Calu3 (cell line): ENCODE measurements at places on chromosomes 3 and 15. TPM values are rescaled to one million over a fixed set of nuclear protein-coding genes. Genes with fewer than 3 reads are reported as not detected.
A peak's percentile ranks its signal among the peaks of the same experiment; 100 is the strongest.

DNA sequence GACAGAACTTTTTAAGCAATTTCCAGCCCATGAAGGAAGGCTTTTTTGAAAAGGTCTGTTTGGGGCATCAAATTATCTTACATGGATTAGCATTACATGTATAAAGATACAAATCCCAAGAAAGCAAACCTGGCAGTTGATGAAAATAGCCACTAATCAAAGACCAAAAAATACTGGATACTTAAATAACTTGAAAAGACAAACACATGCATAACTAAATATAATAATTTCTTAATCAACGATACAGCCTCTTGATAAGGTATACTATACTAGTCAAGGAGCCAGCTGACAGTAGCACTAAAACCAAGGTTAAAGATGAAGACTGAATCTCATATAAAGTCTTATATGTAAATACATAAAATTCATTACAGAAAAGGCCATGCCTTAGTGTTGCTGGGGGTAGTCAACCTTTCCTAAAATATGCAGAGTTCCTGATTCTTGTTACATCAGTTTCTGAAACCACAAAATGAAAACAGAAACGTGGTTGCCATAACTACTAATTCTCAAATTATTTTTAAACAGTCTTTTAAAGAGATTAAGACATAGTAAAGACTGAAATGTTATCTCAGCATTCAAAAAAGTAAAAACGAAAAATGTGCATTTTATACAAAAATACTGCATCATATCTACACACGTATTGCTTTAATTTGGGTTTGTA, 2.0 kb downstream of the ANKRD28 start:
- H3K27ac ChIP-seq: peak overlapping the region; percentile 75
- H3K4me1 ChIP-seq: peaks cover 8% of the 10 kb centered on the region
- H3K27me3 ChIP-seq: no peaks in the 10 kb centered on the region
- H3K36me3 ChIP-seq: peaks cover 16% of the 10 kb centered on the region
- no peak for DNase-seq

DNA sequence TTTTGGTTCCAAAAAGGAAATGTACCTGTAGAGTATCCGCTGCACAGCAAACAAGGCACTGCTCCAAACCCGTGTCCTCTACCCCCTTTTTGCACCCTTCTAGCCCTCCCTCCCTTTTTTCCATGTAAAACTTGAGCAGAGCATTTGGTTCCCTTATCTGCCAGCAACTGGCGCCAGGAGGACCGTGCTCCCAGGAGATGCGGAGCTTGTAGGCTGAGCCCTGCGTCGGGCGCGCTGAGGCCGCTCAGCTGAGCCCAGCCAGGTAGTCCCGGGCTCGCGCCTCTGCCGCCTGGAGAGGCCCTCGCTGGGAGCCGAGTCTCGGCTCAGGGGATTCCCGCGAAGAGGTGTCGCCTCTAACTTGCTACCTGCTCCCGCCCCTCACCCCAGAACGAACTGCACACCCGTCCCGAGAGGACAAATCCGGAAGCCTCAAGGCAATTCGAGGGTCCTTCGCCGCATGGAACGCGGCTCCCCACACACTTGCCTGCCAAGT, 575 bp downstream of the TRPM7 start:
- peaks cover 34% of the 10 kb centered on the region for H3K36me3 ChIP-seq
- H3K4me1 ChIP-seq: peaks cover 31% of the 10 kb centered on the region
- H3K4me3 ChIP-seq: peak overlapping the region; percentile 100
- no peaks in the 10 kb centered on the region for H3K27me3 ChIP-seq
- peak; percentile 71 for DNase-seq
- peak overlapping the region; percentile 58 for H3K27ac ChIP-seq

DNA sequence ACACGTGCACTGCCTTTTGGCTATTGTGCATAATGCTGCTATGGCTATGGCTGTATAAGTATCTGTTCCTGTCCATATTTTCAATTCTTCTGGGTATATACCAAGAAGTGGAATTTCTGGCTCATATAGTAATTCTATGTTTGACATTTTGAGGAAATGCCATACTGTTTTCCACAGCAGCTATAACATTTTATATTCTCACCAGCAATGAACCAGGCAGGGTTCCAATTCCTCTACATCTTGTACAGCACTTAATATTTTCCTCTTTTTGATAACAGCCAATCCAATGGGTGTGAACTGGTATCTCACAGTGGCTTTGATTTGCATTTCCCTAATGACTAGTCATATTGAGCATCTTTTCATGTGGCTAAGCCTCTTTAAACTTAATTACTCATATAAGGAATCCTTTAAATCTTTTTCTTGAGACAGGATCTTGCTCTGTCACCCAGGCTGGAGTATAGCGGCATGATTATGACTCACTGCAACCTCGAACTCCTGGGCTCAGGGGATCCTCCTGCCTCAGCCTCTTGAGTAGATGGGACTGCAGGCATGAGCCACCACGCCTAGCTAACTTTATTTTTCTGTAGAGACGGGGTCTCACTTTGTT, 38.1 kb upstream of the IGDCC4 start:
- no peak overlapping the region for H3K27ac ChIP-seq
- no peaks in the 10 kb centered on the region for H3K27me3 ChIP-seq
- H3K36me3 ChIP-seq: peaks cover 43% of the 10 kb centered on the region

DNA sequence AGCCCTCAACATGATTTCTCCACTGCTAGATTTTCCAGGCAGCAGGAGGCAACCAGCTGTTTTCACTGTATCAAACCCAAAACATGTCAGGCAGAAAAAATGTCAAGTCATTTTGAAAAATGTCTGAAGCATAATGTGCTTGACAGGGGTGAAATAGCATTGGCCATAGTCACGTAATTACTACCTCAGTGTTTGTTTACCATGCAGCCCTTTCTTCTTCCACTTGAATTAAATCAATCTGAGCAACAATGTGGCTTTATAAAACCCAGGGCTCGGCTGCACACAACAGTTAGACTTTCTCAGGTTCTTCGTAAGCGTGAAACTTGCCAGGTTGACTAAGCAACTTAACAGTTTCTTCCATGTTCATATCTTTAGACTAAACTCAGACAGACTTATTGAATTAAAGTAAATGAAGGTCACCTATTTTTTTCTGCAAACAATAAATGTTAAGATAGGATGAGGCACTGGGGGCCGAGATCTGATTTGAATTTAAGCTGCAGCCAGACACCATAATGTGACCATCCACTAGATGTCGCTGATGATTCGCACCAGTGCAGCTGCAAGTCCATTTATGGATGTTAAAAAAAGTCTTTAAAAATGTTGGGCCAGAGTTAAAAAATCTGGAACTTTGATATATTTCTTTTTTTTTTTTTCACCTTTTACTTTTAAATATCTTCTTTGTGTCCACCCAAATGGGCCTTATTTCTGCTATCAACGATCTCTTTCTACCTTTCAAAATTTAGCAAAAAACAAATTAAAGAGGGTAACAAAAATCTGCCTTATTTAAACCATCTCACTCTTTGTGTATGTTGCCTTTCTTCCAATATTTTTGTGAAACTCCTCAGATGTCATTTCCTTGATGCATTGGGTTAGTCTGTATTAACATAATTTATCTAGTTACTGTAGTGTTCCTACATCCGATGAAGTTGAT, 305.9 kb downstream of the CACNA2D3 start:
- peaks cover 19% of the 10 kb centered on the region for H3K27me3 ChIP-seq
- no peak overlapping the region for H3K4me3 ChIP-seq
- H3K4me1 ChIP-seq: no peaks in the 10 kb centered on the region
- no peaks in the 10 kb centered on the region for H3K36me3 ChIP-seq
- no peak overlapping the region for H3K27ac ChIP-seq

- H3K36me3 ChIP-seq: no peaks in the 10 kb centered on the region
- no peak overlapping the region for H3K27ac ChIP-seq
- H3K27me3 ChIP-seq: no peaks in the 10 kb centered on the region
- H3K4me1 ChIP-seq: no peaks in the 10 kb centered on the region
- no peak overlapping the region for H3K4me3 ChIP-seq
- DNase-seq: no peak
Measured at GRCh38 chr15:31230630-31231485, 95.8 kb upstream of the KLF13 start.

- no peaks in the 10 kb centered on the region for H3K4me1 ChIP-seq
- no peak for DNase-seq
- no peak overlapping the region for H3K27ac ChIP-seq
Measured at GRCh38 chr3:178189854-178190253, 346.4 kb upstream of the KCNMB2 start.

DNA sequence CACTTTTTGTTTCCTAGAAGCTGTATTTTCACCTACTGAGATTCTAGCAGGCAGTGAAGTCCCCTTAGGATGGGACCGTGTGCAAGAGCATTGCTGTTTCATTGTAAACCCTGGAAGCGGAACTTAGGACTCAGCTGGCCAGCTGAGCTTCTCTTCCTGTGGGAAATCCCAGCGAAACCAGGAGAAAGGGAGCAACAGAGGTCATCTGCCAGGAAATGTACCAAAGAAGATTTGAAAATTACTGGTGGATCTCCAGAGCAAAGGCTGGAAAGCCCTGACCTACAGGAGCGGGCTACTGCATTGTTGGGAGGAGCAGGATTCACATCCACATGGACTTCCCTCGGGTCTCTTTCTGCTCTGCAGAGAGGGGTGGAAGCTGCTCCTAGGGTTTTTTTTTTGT, 7.6 kb upstream of the ADPRH start:
- DNase-seq: no peak
- no peak overlapping the region for H3K27ac ChIP-seq
- peaks cover 11% of the 10 kb centered on the region for H3K4me1 ChIP-seq

The C2CD4B gene
- total RNA-seq: 18.8 and 29.9 TPM in 2 replicates

The TCF12 gene
- 115 and 127 TPM in 2 replicates for total RNA-seq

The SH2D7 gene
- total RNA-seq: not detected in 2 replicates

The ZNF860 gene
- total RNA-seq: 7.5 and 11.8 TPM in 2 replicates
